Lung microvascular endothelial cell (primary cell): ENCODE measurements at places on chromosomes 16 and 17. TPM values are rescaled to one million over a fixed set of nuclear protein-coding genes. Genes with fewer than 3 reads are reported as not detected.

The LIMD2 gene
- total RNA-seq, result 15.3 and 18.8 TPM in 2 replicates

GRCh38 chr16:81707411-81708265 lies 71.5 kb upstream of the PLCG2 start:
- peak; percentile 49 for DNase-seq

DNA sequence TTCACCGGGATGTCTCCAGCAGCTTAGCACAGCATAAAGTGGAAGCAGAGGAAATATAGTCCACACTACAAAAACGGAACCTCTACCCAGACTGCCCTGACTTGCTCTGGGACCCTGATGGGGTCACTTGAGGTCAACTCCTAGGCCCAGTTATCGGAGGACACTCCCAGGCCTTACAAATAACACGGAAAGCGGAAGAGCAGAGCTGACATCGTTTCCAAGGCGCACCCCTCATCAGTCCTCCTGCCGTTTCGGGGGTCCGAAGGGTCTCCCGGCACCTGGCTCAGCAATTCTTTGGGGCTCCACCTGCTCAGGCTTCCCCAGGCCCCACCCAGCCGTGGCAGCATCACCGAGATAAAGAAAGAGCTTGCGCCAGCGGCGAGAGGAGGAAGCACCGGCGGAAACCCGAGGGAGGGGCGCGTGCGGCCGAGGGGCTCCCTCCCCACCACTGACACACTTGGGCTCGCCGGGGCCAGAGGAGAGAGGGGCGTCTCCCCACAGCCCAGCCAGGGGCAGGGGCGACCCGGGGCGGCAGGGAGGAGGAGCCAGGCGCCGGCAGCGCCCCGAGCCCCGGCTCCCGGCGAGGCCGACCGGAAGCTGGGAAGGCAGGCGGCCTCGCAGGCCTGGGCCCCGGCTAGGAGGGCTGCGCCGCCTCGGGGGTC lies 727 bp downstream of the CORO7 start:
- DNase-seq, result peak; percentile 36

GRCh38 chr16:28526201-28527099 lies 12.3 kb downstream of the NUPR1 start:
- no peak for DNase-seq

The NRN1L gene
- total RNA-seq, result not detected in 2 replicates
